Tibial nerve (tissue), 4 donors: ENCODE measurements at places on chromosomes 11 and 22. TPM values are rescaled to one million over a fixed set of nuclear protein-coding genes. Genes with fewer than 3 reads are reported as not detected.

DNA sequence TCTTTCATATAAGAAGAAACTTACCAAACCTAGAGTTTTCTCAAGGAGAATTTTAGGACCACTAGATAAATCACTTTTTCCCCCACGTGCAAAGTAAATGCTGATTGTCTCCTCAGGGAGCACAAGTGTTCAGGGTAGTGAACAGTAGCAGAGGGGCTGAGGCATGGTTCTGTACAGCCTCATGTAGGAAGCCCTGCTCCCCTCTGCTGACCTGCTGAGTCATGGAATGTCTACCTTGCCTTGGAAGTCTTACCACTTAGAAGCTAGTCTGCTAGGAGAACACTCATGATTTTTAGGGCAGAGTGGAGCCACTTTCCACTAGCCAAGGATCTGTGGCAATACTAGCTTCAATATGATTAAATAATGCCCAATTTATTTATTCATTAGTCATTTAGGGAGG lies 2120.6 kb upstream of the RAG2 start:
- peaks cover 3% of the 10 kb centered on the region for H3K4me1 ChIP-seq
- no peak overlapping the region for H3K4me3 ChIP-seq
- DNase-seq: no peak
- no peaks in the 10 kb centered on the region for H3K36me3 ChIP-seq
- no peak overlapping the region for H3K27ac ChIP-seq
- H3K27me3 ChIP-seq: no peaks in the 10 kb centered on the region

OSBP2 gene
- 1.7 TPM for total RNA-seq

- H3K27me3 ChIP-seq: no peaks in the 10 kb centered on the region
- H3K4me1 ChIP-seq: no peaks in the 10 kb centered on the region
- H3K4me3 ChIP-seq: no peak overlapping the region
- DNase-seq: no peak
Observed at GRCh38 chr11:48538991-48539390, 50.4 kb downstream of the OR4A47 start.

GRCh38 chr11:680970-681369 lies 14.1 kb downstream of the DEAF1 start:
- H3K27ac ChIP-seq: no peak overlapping the region
- no peaks in the 10 kb centered on the region for H3K36me3 ChIP-seq
- no peaks in the 10 kb centered on the region for H3K27me3 ChIP-seq
- H3K4me3 ChIP-seq: no peak overlapping the region
- DNase-seq: no peak

DNA sequence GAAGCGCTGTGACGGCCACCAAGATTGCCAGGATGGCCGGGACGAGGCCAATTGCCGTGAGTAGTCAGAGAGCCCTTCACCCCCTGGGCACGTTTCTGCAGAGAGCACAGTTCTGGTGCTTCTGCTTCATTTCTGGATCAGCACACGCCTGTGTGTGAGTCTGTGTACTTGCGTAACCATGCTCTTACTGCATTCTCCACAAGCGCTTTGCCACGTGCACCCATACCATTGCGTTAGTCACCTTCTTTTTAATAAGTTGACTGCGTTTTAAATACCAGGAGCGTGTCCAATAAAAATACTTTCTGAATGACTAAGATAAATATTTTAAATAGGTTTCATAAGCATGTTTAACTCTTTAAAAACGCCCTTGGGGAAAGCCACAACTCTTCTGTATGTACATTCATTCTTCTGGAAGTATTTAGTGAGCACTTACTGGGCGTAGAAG lies 143.0 kb upstream of the SORL1-AS1 start:
- H3K4me1 ChIP-seq: no peaks in the 10 kb centered on the region
- H3K4me3 ChIP-seq: no peak overlapping the region

DNA sequence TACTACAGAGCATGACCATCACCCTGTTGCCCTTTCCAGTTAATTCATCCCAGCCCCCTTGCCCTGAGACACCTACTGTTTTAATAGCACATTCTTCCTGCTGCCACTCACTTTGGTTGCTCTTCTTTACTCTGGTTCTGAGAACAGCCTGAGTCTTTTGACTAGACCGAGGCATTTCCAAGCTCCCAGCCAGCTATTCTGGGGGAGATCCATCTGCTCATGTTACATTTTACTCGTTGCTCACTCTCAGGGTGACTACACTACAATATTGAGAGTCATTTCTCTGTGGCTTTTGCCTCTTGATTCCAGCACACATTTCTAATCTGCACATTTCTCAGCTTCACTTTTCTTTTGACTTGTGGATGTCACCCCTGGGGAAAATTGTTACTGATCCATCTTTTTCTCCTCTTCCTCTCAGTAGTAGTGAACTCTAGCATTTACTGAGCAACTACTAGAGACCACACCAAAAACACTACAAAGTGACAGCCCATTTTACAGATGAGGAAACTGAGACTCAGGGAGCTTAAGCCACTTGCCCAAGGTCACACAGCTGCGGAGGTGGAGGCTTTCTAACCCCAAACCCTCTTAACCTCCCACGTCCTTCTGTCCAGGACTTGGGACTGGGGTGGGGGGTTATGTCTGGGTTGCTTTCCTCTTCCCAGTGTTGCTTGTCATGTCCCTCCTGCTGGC lies 117.8 kb downstream of the C11orf91 start:
- no peak overlapping the region for H3K27ac ChIP-seq
- H3K4me1 ChIP-seq: no peaks in the 10 kb centered on the region
- no peaks in the 10 kb centered on the region for H3K27me3 ChIP-seq
- H3K4me3 ChIP-seq: no peak overlapping the region

DNA sequence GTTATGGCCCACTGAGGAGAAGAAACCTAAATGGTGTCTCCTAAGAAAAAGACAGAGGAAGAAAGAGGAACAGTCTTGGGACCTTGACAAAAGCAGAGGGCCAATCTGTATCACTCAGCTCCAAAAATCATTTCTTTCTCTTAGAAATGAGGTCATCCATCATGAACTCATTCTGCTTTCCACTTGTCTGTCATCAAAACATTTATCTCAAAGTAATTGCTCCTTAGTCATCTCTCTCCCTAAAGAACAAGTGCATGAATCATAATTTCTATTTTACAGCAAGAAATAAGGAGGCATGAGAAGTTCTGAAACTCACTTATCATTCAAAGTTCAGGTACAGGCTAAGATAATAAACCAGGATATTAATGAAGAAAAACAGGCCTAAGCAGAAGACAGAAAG lies 375.6 kb downstream of the KCNA4 start:
- no peaks in the 10 kb centered on the region for H3K4me1 ChIP-seq
- DNase-seq: no peak
- H3K27me3 ChIP-seq: no peaks in the 10 kb centered on the region
- no peaks in the 10 kb centered on the region for H3K36me3 ChIP-seq
- no peak overlapping the region for H3K4me3 ChIP-seq

GRCh38 chr22:42697542-42698013 lies 23.1 kb downstream of the A4GALT start:
- H3K4me1 ChIP-seq: peaks cover 68% of the 10 kb centered on the region
- H3K27me3 ChIP-seq: no peaks in the 10 kb centered on the region
- H3K36me3 ChIP-seq: no peaks in the 10 kb centered on the region
- peak; percentile 29 for DNase-seq
- H3K4me3 ChIP-seq: no peak overlapping the region
- peak overlapping the region; percentile 52 for H3K27ac ChIP-seq

DNA sequence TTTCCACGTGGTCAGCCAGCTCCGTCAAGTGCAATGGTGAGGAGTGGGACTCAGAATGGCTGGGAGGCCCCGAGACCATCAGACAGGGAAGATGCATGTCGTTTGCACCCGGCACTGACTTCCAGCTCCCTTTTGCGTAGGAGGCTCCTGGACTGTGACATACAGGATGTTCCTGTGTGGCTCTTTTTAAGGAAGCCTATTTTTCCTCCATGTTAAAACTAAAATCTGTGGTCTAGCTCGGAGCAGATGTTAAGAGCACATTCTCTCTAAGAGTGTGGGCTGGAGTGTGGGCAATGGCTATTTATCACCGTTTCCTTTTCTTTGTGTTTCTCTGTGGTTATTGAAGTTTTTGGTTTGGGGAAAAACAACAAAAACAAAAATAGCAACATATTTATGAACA lies 40.9 kb upstream of the AMPD3 start:
- H3K27ac ChIP-seq: no peak overlapping the region
- DNase-seq: no peak
- H3K4me1 ChIP-seq: no peaks in the 10 kb centered on the region
- no peaks in the 10 kb centered on the region for H3K36me3 ChIP-seq

GRCh38 chr11:61955422-61956135 lies 5.4 kb downstream of the BEST1 start:
- no peak for DNase-seq
- H3K4me3 ChIP-seq: peak overlapping the region; percentile 45
- H3K27me3 ChIP-seq: no peaks in the 10 kb centered on the region

GRCh38 chr11:106017093-106017492 lies 4.9 kb downstream of the MSANTD4 start:
- H3K4me1 ChIP-seq: peaks cover 53% of the 10 kb centered on the region
- no peak overlapping the region for H3K4me3 ChIP-seq
- H3K27me3 ChIP-seq: no peaks in the 10 kb centered on the region
- no peak for DNase-seq

GRCh38 chr22:29209624-29209929 lies 3.9 kb downstream of the EMID1 start:
- H3K27ac ChIP-seq: no peak overlapping the region
- peaks cover 10% of the 10 kb centered on the region for H3K27me3 ChIP-seq
- H3K36me3 ChIP-seq: no peaks in the 10 kb centered on the region

GRCh38 chr11:1629326-1630185 lies at the start of gene KRTAP5-5:
KRTAP5-5 (plus strand) TSS chr11:1629775; CDS start chr11:1629841, 66 bp downstream.
- no peaks in the 10 kb centered on the region for H3K36me3 ChIP-seq
- no peak for DNase-seq
- H3K4me1 ChIP-seq: no peaks in the 10 kb centered on the region
- H3K27me3 ChIP-seq: peaks cover 50% of the 10 kb centered on the region
- no peak within 1 kb of the TSS for H3K27ac ChIP-seq

DNA sequence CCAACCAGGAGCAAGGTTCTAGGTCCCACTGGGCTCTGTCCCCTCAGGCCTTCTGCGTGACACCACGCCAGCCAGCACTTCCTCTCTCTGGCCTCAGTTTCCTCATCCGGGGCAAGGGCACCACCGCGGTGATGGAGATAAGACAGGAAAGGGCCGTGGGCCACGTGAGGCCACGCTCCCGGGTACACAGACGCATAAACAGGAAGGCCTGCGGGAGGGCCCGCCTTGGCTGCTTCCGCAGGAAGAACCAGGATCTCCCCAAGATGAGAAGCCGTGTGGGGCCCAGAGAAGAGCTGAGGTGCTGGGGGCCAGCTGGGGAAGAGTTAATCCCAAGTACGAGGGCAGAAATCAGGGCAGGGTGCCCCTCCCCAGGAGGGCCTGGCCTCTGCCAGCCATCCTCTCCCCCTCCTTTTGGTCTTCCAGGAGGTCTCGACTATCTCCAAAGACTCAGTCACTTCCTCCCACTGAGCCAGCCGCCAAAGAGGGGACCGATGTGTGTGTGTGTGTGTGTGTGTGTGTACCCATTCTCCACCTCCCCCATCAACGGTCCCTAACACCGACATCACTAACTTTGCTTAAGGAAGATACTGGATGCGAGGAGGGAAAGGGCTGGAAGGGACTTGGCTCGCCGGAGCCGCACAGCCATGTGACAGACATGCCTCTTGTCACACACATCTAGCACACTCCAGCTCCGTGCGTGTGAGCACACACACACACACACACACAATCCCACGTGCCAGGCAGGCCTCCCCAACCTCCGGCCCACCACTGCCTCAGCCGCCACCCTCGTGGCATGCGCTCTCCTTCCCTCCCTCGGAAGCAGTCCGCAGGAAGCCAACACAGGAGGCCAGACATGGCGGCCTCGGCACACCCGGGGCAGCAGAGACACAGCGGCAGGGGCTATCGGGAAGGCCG lies 1.4 kb downstream of the MFNG start:
- H3K27ac ChIP-seq: peak overlapping the region; percentile 48
- peaks cover 8% of the 10 kb centered on the region for H3K27me3 ChIP-seq
- H3K4me1 ChIP-seq: peaks cover 28% of the 10 kb centered on the region
- H3K4me3 ChIP-seq: peak overlapping the region; percentile 23
- H3K36me3 ChIP-seq: no peaks in the 10 kb centered on the region

NTM gene
- total RNA-seq: 10.8 TPM

GRCh38 chr22:44147821-44148574 lies 32.7 kb upstream of the PARVG start:
- H3K4me3 ChIP-seq: no peak overlapping the region
- H3K4me1 ChIP-seq: no peaks in the 10 kb centered on the region
- no peak for DNase-seq
- no peak overlapping the region for H3K27ac ChIP-seq

DNA sequence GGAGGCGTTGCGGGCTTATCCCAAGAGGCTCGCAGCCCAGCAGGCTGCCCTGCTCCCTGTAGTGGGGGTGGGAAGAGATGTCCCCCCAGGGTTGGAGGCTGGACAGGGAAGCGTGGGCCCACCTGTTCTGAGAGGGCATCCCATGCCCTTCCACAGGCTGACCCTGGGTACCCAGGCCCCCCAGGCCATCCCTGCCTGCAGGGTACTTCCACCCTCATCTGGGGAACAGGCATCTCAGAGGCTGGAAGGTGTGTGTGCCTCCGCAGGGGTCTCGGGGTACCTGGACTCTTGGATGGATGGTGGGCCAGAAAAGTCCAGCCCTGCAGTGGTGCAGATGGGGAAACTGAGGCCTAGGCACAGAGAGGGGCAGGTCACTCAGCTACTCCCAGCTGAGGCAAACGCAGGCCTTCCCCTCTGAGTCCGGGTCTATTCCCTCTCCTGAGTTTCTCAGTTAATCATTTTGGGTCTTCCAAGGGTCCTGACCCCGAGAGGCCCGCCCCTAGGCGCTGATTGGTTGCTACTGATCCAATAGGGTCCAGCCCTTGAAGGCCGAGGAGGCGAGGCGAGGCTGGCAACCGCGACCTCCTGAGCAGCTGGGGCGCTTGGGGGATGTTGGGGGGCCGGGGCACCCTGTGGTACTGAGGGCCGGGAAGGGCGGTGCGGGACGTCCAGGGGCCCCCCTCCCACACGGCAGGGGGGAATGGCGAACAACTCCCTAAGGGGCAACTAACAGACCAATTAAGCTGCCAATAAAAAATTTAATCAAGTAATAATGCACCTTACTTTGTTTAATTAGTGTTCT lies 23.8 kb downstream of the FLRT1 start:
- no peak overlapping the region for H3K4me3 ChIP-seq
- H3K27me3 ChIP-seq: peaks cover 7% of the 10 kb centered on the region
- no peak for DNase-seq
- peaks cover 28% of the 10 kb centered on the region for H3K4me1 ChIP-seq

CLCF1 gene
- 3.7 TPM for total RNA-seq

DDX25 gene
- 0.30 TPM for total RNA-seq

ARHGAP32 gene
- total RNA-seq: 28.0 TPM

DNA sequence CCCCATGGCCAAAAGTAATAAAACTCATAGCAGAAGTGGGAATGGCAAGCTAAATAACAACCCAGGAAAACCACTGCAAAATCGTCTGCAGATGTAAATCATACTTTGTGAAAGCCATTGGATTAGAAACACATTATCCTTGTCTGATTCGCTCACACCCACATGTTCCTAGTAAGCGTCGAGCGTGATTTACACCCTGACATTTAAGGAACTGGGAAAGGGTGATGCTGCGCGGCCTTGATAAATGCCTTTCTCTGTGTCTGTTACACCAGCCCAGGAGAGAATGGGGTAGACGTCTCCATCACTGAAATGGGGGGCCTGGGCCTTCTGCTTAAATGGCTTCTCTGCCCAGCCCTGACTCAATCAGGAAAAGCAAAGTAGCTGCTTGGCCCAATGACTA lies 162.7 kb downstream of the NTM start:
- H3K27me3 ChIP-seq: no peaks in the 10 kb centered on the region
- no peak for DNase-seq
- no peak overlapping the region for H3K4me3 ChIP-seq
- H3K36me3 ChIP-seq: no peaks in the 10 kb centered on the region

- peak; percentile 30 for DNase-seq
- no peak overlapping the region for H3K27ac ChIP-seq
- H3K4me3 ChIP-seq: no peak overlapping the region
- H3K27me3 ChIP-seq: no peaks in the 10 kb centered on the region
- peaks cover 74% of the 10 kb centered on the region for H3K36me3 ChIP-seq
Observed at GRCh38 chr11:980438-981357, 55.0 kb downstream of the AP2A2 start.

MOGAT2 gene
- total RNA-seq: not detected

GRCh38 chr11:13278609-13279486 lies 1.3 kb downstream of the BMAL1 start:
- H3K27ac ChIP-seq: peak overlapping the region; percentile 91
- DNase-seq: no peak
- no peaks in the 10 kb centered on the region for H3K27me3 ChIP-seq
